Renal pelvis (tissue), 12 donors: ENCODE measurements at places on chromosomes 6 and 20.

DNA sequence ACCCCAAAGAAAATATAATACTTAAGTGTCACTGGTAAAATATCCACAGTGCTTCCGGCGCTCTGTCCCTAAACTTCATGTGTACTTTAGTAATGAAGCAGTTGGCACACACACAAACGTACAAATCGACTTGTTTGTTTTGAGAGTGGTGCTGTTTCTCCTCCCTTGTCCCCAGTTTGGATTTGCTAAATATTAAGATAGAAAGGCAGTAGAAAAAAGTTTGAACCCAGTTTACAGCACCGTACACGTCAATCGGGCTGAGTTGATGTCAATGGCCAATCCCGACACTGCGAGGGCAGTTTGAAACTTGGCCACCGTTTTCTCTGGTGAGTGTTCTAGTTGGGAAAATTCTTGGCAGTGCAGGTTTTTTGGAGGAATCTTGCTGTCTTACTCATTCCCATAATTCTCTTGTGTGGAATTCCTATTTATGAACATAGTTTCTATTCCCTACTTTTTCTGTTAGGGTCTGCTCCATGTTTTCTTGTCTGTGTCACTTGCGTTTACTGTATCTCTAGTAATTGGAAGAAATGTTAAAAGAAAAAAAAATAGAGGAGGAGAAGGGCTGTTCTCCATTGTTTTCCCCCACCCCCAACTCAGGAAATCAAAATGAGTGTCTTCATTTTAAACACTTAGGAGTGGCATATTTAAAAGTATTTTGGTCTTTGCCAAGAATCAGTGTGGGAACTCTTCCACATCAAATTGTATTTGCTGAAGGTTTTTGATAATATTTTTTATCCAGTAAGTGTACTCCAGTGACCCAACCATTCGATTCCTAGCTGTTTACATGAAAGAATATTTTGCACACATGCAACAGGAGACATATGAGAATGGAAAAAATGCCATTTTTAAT lies 72.3 kb downstream of the OR2B2 start:
- no peak for DNase-seq

- DNase-seq, result no peak
These were observed 115.4 kb downstream of the DTNBP1 start for GRCh38 chr6:15547400-15547799.

DNA sequence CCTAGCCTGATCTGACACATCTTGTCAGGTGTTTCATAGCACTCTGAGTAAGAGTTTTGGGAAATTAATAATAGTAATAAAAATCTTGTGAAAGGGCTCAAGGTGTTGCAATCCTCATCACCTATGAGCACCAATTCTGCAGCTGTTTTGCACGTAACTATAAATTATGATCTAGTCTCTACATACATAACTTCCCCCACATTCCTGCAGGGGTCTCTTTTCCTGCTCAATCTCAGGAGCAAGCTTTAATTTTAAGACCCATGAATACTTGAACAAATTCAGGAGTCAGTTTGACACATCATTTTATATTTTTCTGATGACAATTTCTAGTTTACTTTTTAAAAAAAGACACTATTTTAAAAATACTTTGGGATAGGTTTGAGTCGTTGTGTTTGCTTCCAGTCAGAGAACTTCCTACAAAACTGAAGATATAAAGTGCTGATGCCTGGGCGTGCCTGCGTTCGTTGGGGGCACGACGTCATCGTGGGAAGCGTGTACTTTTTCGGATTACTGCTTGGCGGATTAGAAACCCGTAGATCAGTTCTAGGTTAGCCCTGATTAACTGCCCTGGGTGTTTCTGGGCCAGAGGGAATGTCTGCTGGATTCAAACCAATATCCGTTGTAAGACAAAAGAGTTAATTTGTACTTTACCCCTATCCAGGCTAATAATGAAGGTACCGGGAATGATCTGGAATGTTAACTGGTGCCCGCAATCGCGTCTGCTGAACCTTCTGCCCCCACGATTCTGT lies 1.0 kb upstream of the E2F3 start:
- DNase-seq, result peak; percentile 35

DNA sequence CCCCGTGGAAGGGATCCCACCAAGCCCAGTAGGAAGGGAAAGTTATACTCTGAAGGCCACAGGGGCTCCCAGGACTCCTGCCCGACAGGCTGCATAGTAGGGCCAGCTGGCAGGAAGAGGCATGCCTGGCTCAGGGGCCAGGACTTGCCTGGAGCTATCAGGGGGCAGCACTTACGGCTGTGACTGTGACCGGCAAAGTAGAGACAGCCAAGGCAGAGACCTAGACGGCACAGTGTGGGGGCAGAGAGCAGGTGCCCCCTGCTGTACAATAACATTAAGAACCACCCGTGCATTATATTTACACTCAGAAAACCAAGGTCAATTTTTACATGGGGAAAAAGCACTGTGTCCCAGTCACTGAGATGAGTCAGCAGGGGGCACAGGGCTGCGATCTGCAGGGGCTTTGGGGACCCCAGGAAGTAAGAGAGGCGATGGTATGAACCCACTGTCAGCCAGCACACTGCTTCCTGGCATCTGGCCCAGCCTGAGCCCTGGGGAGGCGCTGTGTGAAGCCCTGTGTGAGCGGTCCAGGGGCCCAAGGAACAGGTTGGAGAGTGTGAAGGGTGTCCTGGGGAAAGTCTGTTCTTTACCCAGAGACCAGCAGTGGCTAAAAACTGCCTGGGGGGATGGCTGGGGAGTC lies 9.9 kb downstream of the CCDC167 start:
- DNase-seq, result no peak

GRCh38 chr6:6660339-6661045 lies 72.0 kb downstream of the LY86 start:
- DNase-seq, result no peak

GRCh38 chr6:170165085-170165470 lies 125.8 kb downstream of the DLL1 start:
- no peak for DNase-seq

GRCh38 chr20:23360531-23360930 lies 1.5 kb upstream of the GZF1 start:
- DNase-seq, result no peak

DNA sequence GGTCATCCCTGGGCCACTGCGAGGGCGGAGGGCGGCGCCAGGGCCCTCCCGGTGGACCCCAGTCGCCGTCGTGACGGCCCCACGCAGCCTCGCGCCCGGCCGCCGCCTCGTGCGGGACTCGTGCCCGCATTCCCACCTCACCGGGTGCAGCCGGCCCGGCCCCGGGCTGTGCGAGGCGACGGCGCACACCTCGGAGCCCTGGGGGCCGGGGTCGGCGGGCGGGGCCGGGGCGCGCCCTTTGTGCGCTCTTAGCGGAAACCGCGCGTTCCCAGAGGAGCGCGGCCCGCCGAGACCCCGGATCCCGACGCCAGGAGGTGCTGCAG lies 5.5 kb upstream of the DLL1 start:
- DNase-seq, result no peak
